ENCODE measurements at places on chromosomes 4 and X. TPM values are rescaled to one million over a fixed set of nuclear protein-coding genes. Genes with fewer than 3 reads are reported as not detected.

DNA sequence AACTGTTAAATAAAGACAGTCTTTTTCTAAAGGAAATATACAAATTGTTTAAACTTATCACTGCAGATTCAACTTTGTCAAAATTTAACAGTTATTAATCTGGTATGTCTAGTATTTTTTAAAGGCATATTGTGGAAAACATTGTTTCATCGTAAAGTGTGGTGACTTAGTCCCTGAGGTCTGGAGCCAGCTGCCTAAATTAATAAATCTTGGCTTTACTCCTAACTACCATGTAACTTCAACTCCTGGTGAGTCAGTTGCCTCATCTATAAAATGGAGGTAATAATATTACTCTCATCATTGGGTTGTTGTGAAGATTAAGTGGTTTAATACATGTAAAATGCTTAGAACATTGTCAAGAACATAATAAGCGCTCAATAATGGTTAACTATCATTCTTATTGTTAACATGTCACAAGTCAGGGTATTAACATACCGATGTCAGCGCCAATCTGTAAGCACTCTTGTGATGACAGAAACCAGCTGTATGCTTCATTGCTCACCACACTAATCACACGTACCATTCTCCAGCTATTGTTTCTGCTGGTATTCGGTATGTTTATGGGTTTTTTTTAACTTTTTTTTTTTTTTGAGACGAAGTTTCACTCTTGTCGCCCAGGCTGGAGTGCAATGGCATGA, 14.1 kb upstream of the SMIM43 start:
- no peak for DNase-seq

DNA sequence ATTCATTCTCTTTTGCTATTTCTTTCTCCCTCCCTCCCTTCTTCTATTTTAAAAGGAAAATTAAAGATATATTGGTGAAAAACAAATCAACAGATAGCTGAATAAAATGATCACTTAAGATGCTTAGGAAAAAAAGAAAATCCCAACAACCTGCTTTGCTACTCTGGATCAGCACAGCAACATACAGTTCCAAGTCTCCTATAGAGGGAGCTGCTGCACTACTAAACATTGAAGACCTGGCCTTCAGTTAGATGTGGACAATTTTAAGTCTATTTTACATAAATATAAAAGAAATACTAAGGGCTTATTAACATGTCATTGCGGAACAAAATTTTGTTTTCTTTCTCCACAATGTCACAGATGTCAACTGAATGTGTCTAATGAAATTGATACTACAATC, 226.4 kb downstream of the MAGEB5 start:
- no peak for DNase-seq

DNA sequence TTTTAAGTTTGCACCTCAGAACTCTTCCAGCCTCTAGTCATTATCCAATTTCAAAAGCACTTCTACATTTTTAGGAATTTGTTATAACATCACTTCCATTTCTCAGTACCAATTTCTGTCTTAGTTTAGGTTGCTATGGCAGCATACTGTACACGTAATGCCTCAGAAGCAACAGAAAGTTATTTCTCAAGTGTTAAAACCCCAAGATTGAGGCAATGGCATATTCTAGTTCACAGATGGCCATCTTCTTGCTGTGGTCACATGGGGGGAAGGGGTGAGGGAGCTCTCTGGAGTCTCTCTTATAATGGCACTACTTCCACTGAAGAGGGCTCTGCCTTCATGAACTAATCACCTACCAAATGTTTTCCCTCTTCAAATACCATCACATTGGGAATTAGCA, 220.3 kb upstream of the CTSO start:
- no peak for DNase-seq

GRCh38 chr4:112110059-112110425, 35.2 kb upstream of the FAM241A start:
- DNase-seq = no peak

Gene SOWAHD
- 1.2 TPM for total RNA-seq

Gene ZMAT1
- 35.4 TPM for total RNA-seq

Gene ACE2
- not detected for total RNA-seq

Gene TMPRSS11D
- total RNA-seq = not detected
